ENCODE measurements at places on chromosomes 11 and 22.

GRCh38 chr11:116721988-116722387, 50.8 kb downstream of the BUD13 start:
- no peak for DNase-seq

- DNase-seq: peak; percentile 94
Observed at GRCh38 chr11:85953491-85954143, 98.4 kb downstream of the CCDC83 start.

GRCh38 chr22:27196606-27197005, 539.2 kb downstream of the MIAT start:
- DNase-seq: no peak

- DNase-seq: peak; percentile 93
Observed at GRCh38 chr11:88337987-88338668, 592 bp upstream of the CTSC start.

GRCh38 chr11:34632105-34632791, 11.4 kb downstream of the EHF start:
- DNase-seq: peak; percentile 21

GRCh38 chr22:32904044-32904443, 102.5 kb downstream of the TIMP3 start:
- peak; percentile 54 for DNase-seq

GRCh38 chr22:30856741-30857502, 111.7 kb downstream of the MORC2 start:
- DNase-seq: no peak

GRCh38 chr22:30829901-30830550, 135.4 kb downstream of the OSBP2 start:
- DNase-seq: peak; percentile 94

DNA sequence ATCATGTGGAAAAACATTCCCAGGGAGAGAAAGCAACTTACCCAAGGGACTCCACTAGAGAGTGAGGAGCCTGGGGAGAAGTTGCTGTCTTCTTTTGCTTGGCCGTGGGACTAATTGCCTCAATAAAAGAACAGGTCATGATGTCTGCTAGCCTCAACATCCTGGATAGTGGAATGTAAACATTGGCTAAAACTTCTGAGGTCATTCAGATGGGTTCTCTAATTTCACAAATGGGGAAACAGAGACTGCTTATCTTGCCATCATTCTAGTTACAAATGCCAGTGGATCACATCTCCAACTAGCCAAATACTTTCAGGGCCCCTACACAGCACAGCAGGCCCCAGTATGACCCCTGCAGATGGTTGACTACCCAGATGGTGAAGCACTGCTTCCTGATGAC, 28.4 kb upstream of the PAMR1 start:
- peak; percentile 93 for DNase-seq

- DNase-seq: no peak
Observed at GRCh38 chr11:84234011-84234410, 947.8 kb upstream of the CCDC90B start.

DNA sequence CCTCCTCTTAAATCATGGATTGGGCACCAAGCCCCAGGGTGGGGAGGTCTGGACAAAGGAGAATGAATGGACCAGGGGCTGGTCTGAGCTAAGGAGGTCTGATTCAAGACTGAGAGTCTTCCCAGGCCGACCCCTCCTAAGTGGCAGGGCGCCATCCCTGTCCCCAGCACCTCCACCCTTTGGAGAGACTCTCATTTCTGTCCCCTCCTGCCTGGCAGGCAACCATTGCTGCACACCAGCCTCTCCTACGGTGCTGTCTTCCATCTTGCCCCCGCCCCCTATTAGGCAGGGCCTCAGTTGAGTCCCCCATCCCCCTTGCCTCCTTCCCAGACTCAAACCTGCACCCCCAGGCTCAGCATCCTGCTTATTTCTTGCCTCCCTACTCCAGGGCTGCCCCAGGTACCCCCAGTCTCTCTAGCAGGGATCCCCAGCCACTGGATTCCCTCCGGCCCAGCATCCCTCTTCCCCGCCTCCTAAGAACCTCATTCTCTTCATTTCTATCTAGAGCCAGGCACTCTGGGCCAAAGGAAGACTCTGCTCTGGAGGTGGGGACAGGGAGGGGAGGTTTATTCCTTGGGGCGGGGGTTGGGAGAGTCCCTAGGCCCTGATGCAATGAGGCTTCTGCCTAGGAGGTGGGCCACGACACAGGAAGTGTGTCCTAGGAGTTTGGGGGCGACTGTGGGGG, 1.7 kb upstream of the RCOR2 start:
- peak; percentile 20 for DNase-seq

DNA sequence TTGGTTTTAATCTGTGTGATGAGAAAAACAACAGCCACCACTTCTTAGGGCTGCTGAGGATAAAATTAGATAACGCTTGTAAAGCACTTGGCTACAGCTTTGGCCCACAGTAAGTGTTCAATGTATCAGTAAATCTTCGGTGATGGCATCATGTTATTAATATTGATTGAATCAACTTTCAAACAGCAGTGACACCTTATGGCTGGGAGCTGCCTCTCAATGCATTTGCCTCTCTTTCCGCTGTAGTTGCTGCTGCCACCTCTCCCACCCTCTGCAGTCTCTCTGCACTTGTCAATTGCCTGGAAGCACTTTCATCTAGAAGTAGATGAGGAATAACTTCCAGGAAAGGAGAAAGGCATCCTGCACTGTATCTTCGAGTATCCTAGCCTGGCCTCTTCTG, 491.1 kb downstream of the OPCML start:
- no peak for DNase-seq

GRCh38 chr22:44880610-44881290, 128.4 kb downstream of the ARHGAP8 start:
- no peak for DNase-seq

- peak; percentile 62 for DNase-seq
Observed at GRCh38 chr22:23281406-23282088, 101.2 kb downstream of the BCR start.

- peak; percentile 66 for DNase-seq
Observed at GRCh38 chr11:12318791-12319438, 58.5 kb upstream of the PARVA start.

DNA sequence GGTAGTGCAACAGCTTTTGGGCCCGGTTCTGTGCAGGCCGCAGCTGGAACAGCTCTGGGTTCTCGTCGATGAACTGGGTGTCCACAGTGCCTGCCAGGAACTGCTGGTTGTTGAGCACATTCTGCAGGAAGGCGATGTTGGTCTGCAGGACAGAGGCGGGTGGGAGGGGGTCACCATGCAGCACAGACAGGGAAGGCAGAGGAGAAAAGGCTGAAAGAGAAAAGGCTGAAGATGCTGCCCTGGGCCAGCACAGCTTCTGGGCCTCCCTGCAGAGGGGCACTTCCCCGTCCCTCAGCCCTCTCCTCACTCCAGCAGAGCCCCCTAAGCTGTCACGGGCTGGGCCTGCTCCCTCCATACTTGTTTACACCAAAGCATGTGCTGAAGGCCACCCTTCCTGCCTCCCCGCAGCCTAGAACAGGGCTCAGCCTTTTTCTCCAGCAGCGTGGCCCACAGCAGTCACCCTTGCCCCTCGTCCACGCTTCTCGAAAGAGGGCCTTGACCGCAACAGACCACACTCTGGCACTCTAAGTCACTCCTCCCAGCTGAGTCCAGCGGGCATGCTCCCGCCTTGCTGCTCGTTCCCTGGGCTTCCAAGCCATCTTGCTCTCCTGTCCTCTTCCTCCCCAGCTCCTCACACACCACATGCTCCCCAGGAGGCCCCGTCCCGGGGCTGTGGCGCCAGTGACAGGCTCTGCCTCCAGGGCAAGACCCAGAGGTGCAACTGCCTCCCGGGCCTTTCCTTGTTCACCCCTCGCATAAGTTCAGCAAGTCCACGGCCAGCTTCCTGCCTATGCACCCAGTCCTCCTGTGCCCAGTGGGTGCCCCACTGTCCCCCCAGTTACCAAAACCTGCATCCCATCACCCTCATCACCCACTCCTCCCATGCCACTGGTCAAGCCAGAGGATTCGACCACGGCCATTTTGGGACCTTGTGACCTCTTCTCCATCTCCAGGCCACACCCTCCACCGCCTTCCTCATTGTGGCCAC, 3.3 kb upstream of the LRFN4 start:
- no peak for DNase-seq

DNA sequence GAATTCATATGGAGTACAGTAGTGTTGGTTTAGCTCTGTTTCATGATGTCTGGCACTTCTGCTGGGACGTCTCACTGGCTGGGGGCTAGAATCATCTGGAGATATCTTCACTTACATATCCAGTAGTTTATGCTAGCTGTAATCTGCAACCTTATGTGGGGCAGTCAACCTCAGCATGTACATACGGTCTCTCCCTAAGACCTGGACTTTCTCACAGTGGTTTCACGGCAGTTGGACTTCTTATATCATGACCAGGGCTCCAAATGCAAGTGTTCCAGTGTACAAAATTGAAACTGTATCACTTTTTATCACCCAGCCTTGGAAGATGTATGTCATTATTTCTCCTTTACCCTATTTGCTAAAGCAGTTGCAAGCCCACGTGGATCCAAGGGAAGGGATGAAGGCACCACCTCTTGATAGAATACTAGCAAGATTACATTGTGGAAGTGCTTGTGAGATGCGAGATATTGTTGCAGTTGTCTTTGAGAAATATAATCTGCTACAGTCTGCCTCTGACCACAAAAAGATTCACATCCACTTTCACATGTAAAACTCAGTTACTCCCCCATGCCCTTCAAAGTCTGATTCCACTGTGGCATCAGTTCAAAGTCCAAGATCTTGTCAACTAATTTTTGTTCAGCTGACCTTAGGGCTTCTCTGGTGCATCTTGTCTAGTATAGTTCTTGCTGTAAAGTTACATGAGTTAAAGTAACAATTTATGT, 316.6 kb upstream of the NCAM1 start:
- DNase-seq: no peak

DNA sequence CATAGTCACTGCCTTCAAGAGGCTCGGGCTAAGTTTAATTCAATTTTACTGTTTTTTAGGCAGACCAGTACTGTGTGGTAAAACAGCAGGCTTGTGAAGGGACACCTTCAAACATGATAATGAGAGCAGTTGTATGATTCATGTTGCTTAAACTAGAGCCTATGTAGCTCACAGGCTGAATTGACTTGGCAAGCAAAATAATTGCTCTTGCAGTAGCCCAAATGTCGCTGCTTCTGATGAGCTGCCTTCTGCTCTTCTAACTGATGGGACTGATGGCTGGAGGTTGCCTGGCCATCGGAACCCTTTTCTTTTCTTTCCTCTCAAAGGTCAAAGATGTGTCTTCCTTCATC, 137.6 kb downstream of the MAML2 start:
- DNase-seq: no peak

GRCh38 chr11:126756855-126757254, 243.7 kb downstream of the KIRREL3 start:
- no peak for DNase-seq

GRCh38 chr11:34907934-34908593, 8.1 kb downstream of the APIP start:
- DNase-seq: no peak

GRCh38 chr11:7485186-7486097, at the start of gene OLFML1:
Gene OLFML1, plus strand, starts transcription at chr11:7485506. Its CDS starts 370 bp downstream, at chr11:7485876.
- DNase-seq: no peak
